ENCODE measurements at places on chromosomes 4 and X.

DNA sequence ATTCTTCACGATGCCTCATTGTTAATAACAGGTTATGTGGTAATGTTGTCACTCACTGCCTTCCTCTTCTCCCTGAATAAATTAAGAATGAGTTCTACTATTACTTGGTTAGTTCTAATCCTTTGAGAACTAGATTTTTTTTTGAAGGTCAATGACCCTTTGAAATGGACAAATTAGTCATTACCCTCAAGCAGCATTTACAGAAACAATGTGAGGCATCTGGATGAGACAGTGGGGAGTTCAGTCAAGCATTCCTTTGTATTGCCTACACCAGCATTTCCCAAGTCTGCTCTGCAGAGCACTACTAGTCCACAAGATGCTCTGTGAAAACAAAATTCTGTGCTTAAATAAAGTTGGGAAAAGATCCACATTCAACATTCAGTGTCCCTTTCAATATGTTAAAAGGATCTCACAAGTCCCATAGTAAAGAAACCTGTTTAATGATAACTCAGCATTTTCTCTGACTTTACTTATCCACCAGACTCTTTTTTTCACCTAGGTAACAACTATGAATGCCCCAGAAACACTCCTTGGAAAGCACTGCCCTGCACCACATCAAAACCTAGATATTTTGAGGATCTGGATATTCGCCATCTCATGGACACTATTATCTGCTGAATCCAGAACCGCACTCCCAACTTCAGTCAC, 60.6 kb downstream of the CHRDL1 start:
- no peak for DNase-seq

- DNase-seq = no peak
Measured at GRCh38 chrX:27823812-27824211, 16.0 kb downstream of the MAGEB10 start.

- no peak for DNase-seq
Measured at GRCh38 chrX:138986235-138986634, 274.7 kb upstream of the FGF13 start.

DNA sequence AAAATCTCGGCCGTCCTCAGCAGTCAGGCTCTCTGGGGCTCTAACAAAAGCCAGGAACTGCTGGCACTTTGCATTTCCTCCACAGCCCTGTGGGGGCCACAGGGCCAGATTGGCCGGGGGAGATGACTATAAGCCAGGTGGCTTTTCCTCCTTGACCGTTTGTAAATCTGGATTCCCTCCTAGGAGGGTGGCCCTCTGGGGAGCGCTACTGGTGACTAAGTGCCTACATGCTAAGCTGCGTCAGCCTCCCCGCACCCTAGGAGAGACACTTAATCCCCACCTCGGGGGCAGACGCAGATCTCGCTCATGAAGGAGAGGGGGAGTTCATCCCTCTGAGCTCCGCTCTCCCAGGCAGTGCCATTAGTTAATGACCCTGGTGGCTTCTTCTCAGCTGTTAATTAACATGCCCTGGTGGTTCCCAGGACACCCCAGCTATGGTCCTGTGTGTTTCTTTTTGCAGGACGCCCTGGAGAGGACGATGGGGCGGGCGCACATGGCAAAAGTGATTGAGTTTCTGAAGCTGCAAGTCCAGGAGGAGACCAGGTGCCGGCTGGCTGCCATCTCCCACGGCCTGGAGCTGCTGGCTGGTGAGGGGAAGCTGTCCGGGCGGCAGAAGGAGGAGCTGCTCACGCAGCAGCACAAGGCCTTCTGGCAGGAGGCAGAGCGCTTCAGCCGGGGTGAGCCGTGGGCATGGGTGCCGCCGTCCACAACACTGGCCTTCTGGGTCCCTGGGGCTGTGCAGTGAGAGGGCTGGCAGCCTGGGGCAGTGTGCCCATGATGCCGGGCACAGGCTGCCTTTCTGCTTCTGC, 41.6 kb downstream of the EVC start:
- peak; percentile 74 for DNase-seq

- DNase-seq = no peak
Measured at GRCh38 chr4:179051206-179051605, 1609.0 kb upstream of the AGA start.

GRCh38 chr4:99755223-99755944, 61.2 kb upstream of the DAPP1 start:
- DNase-seq = no peak

GRCh38 chrX:15382813-15383212, 1.4 kb downstream of the VEGFD start:
- no peak for DNase-seq

DNA sequence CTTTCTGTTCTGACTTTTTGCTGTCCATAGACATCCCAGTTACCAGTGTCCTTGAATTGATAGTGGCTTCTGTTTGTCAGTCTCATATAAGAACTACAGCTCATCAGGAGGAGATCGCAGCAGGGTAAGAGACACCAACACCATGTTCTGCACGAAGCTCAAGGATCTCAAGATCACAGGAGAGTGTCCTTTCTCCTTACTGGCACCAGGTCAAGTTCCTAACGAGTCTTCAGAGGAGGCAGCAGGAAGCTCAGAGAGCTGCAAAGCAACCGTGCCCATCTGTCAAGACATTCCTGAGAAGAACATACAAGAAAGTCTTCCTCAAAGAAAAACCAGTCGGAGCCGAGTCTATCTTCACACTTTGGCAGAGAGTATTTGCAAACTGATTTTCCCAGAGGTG, 30.1 kb downstream of the GUCY1A1 start:
- no peak for DNase-seq

- DNase-seq = no peak
Measured at GRCh38 chrX:28979877-28980276, 392.6 kb downstream of the IL1RAPL1 start.

DNA sequence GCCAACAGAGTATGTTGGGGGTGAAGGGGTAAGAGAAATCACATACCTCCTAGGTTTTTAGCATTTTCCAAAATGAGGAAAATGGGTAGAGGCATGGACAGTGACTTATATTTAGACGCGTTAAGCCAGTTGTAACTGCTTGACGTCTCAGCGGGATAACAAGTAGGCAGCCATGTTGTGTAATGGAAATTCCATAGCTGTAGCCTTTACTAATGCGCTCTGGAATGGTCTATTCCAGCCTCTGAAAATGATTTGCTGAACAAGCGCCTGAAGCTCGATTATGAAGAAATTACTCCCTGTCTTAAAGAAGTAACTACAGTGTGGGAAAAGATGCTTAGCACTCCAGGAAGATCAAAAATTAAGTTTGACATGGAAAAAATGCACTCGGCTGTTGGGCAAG, 135.5 kb downstream of the PTTG2 start:
- DNase-seq = no peak

GRCh38 chr4:54802336-54802735, 144.6 kb downstream of the KIT start:
- no peak for DNase-seq

Measured in H1 (cell line).